ENCODE measurements at places on chromosomes 12 and 14.

GRCh38 chr12:108861878-108862587 is 4.7 kb upstream of the SSH1 start:
- no peak for DNase-seq

- DNase-seq: no peak
Measured at GRCh38 chr14:21771671-21772070, 98.1 kb upstream of the OR4E1 start.

- DNase-seq: no peak
Measured at GRCh38 chr14:34237081-34237480, 225.0 kb downstream of the SPTSSA start.

DNA sequence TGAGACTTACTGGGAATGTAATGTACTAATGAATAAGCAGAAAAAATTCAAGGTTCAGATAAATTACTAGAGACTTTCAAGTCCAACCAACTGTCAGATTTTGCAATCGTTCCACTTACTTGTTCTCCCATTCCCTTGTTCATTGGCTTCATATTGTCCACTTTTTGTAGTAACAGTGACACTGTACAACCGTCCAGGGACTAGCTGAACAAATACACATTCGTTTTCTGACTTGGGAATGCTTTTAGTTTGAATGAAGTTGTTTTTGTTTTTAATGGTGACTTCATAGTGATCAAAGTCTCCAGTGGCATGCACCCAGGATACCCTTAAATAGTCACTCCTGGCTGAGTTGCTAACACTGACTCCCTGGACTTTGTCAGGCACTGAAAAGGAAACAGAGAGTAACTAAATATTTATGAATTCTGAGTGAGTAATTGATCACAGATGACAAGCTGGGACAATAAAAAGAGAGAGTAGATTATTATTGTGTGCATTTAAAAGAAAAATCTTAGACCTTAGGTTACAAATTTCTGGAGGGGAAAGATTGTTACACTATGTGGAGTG is 65.4 kb downstream of the PTPRB start:
- DNase-seq: no peak

DNA sequence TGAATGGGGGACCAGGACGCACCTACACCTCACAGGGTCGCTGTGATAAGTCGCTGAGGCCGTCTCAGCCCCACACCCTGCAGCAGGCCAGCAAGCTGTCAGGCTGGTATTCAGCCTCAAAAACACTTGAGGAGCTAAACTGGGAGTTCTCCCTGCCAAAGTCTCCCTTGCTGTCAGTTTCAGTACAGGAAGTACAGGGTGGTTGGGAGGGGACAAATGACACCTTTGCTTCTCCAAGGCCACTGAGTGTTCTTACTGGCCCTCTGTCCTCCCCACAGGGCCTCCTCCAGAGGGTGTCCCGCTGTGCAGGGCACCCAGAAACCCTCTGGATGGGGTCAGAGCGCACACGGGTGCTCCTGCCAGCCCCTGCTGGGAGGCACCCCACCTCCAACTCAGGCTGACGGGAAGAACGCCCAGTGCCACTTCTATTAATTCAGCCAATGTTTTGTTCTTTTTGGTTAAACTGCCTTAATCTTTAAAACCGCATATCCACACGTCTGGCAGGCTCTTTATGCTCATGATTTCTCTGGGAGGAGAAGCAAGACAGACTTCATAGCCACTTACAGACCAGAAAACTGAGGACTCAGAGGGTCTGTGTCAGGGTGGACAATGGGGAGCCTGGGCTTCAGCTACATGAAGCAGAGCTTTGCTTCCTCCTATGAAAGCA is 75.9 kb downstream of the ITPK1 start:
- no peak for DNase-seq

- DNase-seq: peak; percentile 38
Measured at GRCh38 chr14:26841920-26842741, 244.3 kb upstream of the NOVA1 start.

DNA sequence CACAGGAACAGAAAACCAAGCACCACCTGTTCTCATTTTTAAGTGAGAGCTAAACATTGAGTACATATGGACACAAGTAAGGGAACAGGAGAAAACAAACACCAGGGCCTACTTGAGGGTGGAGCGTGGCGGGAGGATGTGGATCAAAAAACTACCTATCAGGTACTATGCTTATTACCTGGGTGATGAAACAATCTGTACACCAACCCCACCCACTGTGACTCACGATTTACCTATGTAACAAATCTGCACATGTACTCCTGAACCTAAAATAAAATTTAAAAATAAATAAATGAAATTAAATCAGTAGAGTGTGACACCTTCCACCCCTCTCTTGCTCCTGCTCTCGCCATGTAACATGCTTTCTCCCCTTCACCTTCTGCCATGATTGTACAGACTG is 615.5 kb downstream of the RPL10L start:
- no peak for DNase-seq
